ENCODE measurements at places on chromosomes 6 and 20.
A peak's percentile ranks its signal among the peaks of the same experiment; 100 is the strongest.

DNA sequence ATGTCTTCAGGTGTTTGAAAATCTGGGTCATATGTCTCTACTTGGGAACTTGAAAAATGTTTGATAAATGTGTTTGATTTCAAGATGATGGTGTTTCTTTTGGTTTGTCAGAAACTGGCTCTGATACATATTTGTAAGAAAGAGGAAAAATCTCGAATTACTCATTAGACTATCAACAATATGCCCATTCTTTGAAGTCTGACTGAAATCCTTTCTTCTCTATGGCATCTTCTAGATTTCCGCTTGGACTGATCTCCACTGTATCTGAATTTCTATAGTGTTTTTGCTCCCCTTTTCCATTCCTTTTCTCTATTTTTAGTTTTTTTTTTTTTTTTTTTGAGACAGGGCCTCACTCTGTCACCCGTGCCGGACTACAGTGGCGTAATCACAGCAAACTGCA, 1096.5 kb downstream of the KIF16B start:
- DNase-seq, result no peak

GRCh38 chr6:49384904-49385303, 78.1 kb downstream of the MMUT start:
- no peak for DNase-seq

DNA sequence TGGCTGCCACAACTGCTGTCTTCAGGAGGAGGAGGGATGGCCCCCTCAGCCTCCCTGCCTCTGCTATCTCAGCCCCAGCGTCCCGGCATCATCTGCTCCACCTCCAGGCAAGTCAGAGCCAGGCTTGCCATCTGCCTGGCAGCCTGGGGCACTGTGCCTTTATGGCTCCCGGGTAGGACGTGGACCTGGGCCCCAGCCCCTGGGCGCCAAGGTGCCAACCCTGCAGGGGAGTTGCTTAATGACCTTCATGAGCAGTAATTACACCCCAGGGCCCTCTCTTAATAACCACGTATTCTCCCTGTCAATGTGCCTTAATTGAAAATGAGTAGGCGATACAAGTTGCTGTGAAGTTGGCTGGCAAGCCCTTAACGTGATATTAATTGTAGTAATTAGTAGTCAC, 122.1 kb upstream of the MLN start:
- peak; percentile 67 for DNase-seq

DNA sequence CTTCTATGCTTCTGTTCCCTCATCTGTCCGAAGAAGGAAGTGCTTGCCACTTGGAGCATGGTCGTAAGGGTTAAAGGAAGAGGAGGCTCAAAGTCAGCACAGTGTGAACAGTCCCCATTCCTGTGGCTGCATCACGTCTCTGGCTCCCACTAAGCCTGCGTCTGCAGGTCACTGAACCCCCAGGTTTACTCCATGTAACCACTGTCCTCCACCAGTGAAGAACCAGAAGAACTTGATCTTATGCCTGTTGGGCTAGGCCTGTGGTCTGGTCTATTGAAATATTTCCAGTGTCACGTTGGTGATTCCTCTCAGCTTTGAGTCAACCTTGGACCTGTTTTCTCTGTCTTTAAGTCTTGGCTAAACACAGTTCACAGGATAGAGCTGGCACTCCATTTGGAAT, 45.9 kb upstream of the SCP2D1 start:
- DNase-seq, result no peak

- no peak for DNase-seq
Observed at GRCh38 chr6:16168121-16168520, 39.2 kb downstream of the MYLIP start.

DNA sequence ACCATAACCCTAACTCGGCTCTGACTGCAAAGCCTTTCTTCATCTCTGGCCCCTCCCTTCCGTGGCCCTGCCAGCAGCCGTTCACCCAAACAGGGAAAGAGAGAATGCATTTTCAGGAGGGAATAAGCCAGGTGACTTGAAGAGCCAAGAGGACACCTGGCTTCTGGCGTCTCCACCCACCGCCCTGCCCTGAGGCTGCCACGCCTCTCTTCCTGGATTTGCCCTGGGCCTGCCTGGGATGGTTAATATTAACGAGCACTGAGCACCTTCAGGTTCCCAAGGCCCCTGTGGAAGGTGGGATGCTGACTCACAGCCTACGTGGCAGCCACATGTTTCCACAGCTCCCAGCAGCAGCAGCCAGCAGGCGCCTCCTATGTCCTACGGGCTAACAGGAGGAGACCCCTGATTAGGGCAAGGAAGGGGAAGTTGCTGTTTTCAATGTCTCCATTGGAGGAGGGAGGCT, 138.0 kb upstream of the RREB1 start:
- no peak for DNase-seq

- no peak for DNase-seq
Observed at GRCh38 chr20:11522366-11522741, 395.3 kb upstream of the BTBD3 start.

GRCh38 chr6:1316489-1316971, 4.6 kb downstream of the FOXQ1 start:
- no peak for DNase-seq

DNA sequence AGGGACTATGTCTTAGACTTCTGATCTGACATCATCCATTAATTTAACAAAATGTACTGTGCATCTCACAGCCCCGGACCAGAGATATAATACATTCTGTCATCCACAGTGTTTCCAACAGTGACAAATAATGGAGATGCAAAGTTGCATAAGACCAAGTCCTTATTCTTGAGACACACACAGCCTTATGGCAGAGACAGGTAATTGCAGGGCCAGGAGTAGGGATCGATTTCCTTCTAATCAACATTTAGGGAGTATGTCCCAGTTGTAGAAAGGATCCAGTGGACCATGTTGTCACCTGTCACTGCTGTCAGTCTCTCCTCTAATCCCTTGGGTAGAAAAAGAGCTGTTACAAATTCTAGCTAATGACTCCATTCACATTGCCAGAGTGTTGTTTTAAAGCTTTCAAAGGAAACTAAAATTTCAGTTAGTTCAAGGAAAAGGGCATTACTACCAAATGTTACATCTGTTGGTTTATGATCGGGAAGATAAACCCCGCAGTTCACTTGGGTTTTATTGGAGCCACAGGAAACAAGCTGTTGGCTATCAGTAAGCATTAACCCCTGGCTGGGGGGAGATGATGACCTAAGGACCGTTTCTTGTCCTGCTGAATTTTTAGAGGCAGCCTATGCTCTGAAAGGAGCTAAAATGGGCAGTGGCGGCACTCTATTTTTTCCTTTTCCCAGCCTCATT, 111.4 kb upstream of the ATXN1 start:
- DNase-seq, result no peak

DNA sequence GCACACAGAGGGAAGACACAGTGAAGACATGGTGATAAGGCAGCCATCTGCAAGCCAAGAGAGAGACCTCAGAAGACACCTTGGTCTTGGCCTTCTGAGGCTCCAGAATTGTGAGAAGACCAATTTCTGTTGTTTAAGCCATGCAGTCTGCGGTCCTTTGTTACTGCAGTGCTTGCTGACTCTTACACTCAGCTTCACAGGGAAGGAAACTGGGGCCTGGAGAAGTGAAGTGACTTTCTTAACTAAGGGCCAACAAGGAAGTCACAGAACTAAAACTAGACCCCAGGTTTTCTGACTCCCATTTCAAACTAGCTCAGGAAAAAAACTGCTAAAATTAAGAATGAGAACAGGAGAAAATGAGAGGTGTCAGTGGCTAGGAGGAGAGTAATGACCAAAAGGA, 74.3 kb downstream of the TNFRSF21 start:
- no peak for DNase-seq

DNA sequence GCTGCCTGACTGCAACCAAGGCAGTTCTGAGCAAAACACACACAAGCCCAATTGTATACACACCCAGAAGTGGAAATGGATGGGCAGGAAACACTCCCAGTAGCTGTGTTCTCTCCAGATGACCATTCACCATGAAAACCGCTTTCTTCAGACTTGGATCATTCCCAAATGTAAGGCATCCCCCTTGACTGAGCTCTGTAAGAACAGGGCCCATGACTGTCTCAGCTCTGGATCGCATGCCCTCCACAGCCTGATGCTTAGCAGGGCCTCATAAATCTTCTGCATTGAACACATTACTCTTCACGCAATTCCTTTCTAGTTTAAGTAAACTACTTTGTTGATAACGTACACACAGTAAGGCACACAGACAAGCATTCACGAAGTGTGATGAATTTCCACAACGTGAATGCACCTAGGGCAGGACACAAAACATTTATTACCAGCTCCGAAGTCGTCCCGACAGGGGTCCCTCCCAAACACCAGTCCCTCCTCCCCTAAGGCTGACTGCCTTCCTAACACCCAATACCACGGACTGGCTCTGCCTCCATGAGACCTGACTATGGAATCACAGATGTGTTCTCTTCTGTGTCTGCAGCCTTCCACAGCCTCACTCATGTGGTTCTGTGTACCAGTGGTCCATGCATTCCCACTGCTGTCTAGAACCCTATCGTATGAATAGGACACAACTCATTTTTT, 31.7 kb downstream of the BMP7 start:
- no peak for DNase-seq
